Panc1 (cell line): ENCODE measurements at places on chromosomes 4 and X.

DNA sequence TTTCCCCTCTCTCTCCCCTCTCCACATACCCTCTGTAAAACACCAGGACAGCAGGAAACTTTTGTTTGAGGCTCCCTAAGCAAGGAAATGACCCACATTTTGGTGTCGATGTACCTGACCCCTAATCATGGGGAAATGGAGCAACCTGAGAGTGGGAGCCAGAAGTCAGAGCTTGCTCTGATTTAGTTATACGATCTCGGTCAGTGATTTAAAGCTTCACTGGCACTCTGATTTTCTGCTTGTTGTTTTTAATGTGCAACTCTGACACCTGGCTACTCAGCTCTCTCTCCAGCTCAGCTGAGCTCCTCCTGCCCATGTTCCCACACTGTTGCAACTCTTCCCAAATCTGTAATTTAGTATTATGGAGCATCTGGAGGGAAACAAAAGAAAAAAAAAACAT, 408.6 kb downstream of the ADAM29 start:
- DNase-seq = no peak

- DNase-seq = no peak
These were observed 150.5 kb upstream of the SPRY1 start for GRCh38 chr4:123246085-123246484.

- no peak for DNase-seq
These were observed 7.2 kb upstream of the PRDM8 start for GRCh38 chr4:80189956-80190677.

GRCh38 chr4:132328761-132329160, 820.3 kb upstream of the PCDH10 start:
- no peak for DNase-seq

GRCh38 chr4:123104310-123105025, 182.1 kb upstream of the NUDT6 start:
- DNase-seq = no peak

GRCh38 chrX:142999199-142999701, 26.5 kb upstream of the SPANXN4 start:
- DNase-seq = no peak

DNA sequence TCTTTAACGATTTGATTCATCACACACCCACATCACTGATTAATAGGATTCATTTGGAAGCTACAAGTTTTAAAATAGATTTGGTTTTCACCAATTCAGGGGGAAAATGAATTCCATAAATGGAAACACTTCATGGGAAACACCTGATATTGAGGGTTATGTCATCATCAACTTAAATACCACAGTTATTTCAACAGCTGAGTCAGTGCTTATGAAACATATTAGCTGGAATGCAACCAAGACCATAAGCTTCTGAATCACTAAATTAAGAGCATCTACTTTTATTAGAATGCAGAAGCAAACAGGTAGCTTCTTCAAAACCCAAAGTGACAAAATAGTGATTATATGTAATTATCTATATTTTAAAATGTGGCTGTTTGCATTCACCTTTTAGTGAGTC, 207.8 kb upstream of the DCAF8L1 start:
- DNase-seq = peak; percentile 32

- DNase-seq = no peak
These were observed 61.7 kb downstream of the PALLD start for GRCh38 chr4:168558599-168558998.

DNA sequence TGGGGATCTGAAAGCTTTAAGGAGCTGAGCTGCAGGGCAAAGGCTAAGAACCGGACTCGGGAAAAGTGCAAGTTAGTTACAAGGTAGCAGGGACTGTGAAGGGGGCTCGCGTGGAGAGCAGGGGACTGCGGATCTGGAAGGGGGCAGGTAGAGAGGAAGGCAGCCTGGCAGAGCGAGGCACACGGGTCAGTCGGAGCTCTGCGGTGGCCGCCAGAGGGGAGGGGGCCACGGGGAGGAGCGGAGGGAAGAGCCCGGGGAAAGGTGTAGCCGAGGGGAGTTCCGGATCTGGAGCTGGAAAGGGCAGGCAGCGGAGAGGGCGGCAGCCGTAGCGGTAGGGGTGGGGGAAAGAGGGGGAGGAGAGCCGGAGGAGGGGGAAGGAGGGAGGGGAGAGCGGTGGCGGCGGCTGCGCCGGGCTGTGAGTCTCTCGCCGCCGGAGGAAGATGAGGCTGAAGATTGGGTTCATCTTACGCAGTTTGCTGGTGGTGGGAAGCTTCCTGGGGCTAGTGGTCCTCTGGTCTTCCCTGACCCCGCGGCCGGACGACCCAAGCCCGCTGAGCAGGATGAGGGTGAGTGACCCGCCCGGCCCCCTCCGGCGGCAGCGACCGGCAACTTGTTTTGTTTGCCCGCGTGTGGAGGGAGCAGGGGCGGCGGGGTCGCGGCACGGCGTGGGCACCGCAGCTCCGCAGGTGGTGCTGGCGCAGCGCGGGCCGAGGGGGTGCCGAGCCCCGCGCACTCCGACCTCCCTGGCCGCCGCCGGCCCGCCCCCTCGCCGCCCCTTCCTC, at the start of gene GALNT7:
GALNT7 (plus strand) TSS at position 416 of the 782 bp plus-strand sequence; CDS start at position 441, 25 bp downstream.
- no peak for DNase-seq
